NCI-H1436 (cell line): ENCODE measurements at places on chromosomes 11 and 22.
A peak's percentile ranks its signal among the peaks of the same experiment; 100 is the strongest.

- no peak for DNase-seq
These were observed 22.3 kb downstream of the RTN4R start for GRCh38 chr22:20245577-20246367.

DNA sequence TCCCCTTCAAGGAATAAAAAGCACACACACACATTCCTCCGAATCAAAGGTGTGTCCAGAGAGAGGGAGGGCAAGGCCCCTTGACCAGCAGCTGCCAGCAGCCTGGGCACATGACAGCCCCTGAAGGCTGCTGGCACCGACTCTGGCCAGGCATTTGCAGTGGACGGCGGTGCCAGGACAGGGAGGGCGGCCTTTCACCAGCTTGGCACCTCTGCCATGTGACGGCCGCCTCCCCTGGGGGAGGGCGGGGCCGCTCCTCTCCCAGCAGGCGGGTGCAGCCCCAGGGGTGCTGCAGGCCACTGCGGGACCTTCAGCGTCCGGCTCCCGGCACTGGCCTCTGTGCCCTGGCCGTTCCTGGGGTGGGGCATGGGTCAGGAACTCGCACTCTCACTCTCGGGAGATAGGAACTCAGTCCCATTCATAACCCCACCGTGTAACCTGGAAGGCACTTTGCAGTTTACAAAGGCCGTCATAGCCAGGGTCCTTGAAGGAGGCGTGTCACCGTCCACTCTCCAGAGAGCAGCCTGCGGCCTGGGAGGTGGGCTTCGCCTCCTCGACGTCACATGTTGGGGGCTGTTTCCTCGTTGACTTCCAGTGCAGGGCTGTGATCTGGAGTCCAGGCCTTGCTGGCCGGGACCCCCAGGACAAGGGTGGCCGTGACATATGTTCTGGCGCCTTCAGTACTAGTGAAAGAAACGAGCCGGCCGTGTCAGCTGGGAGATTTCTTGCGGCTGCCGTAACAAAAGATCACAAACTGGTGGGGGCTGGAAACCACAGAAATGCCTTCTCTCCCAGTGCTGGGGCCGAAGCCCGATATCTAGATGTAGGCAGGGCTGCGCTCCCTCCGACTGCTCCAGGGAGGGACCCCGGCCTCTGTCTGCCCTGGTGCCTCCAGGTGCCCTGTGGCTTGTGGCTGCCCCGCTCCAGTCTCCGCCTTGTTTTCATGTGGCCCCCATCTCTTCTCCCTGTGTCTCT lies 39.9 kb upstream of the SMIM38 start:
- DNase-seq: no peak

DNA sequence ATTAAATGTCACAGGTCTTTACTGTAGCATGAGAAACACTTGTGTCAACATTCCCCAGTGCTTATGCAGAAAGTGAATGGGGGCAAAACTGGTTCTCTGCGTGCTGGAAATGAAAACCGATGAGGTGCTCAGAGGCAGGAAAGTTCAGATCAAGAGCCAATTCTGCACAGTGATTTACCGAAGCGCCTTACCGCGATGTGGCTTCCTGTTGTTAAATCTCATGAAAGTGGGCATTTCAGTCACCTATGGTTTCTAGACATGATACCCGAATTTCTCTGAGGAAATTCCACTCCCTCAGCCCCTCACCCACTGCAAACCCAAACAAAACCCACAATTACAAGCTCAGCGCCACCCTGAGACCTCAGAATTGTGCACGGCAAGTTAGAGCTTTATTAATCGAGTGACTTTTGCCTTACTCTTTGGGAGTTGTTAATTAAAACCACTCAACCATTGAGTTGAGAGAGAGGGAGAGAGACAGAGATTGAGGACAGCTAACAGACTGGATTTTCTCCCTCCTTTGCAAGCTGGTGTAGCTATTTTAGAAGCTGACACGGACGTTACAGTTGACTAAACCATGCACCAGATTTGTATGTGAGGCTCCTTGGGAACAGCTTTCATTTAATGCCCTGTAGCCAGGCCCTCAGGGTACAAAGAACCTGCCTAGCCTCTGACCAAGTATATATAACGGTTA lies 196.4 kb downstream of the DBX1 start:
- DNase-seq: no peak

DNA sequence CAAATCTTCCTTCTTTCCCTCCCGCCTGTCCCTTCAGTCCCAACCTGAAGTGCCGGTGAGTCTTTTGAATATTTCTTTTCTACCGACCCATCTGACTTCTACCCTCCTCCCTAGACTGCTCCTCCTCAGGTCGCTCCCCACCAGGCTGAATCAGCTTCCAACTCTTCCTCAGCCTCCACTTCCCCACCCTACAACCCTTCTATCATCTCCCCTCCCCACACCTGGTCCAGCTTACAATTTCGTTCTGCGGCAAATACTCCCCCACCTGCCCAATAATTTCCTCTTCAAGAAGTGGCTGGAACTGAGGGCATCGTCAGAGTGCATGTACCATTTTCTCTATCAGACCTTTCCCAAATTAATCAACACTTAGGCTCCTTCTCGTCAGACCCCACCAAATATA lies 2.5 kb upstream of the NDUFC2 start:
- no peak for DNase-seq

DNA sequence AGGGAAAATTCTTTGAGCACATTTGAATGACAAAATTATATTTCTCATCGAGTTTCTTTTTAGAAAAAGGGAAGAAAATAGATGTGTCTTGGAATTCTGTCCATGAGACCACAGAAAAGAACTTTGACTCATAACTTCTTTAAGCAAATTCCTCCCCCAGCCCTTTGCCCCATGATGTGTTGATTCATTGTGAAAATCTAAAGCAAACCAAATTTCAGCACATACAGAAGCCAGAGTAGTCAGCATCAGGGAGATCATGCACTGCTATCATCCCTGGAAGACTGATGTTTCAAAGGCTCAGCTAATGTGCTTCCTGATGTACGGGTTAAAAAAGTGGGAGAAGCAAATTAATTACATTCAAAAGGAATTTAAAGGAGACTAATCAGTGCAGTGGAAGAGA lies 159.7 kb downstream of the FAT3 start:
- DNase-seq: no peak

DNA sequence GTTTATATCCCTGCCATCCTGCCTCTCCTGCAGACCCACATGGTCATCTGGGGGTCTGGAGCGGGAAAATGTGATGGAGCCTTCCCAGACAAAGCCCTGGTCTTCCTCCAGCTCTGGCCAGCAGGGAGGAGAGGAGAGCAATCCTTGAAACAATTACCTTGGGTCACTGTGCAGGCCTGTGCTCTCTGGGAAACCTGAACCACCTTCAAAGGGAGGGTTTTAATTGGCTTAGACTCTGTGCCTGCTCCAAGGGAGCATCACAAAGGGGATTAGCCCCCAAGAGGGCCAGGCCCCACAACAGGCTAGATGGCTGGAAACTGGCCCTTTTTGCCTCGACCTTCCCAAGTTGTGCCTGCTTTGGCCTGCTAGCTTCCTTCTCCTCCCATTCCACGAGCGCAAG lies 351.9 kb downstream of the TENM4 start:
- no peak for DNase-seq

DNA sequence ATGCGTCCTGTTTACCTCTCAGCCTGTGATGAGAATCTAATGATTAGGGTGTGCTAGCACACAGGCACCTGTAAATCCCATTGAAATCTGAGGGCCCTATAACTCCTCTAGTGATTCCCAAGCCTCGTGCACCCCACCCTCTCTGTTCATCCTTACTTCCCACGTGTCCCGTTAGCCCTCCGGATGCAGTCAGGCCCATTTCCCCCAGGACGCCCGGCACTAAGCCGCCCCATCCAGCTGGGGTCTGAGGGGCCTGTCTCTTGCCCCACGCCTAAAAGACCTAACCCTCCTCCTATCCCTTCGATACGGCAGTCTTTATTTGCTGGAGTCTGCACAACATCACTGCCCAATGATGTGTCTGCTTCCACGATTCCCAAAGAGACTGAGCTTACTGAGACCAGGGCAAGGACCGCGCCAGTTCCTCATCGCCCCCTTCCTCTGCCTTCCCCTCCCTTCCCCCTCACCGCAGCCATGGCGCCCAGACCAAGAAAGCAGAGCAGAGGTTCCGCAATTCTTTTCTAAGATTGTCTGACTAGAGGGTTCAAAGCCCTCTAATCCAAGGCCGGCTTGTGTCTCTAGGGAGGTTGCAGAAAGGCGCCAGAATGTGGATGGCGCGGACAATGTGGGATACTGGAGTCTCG lies 1.1 kb upstream of the FADS2 start:
- no peak for DNase-seq

DNA sequence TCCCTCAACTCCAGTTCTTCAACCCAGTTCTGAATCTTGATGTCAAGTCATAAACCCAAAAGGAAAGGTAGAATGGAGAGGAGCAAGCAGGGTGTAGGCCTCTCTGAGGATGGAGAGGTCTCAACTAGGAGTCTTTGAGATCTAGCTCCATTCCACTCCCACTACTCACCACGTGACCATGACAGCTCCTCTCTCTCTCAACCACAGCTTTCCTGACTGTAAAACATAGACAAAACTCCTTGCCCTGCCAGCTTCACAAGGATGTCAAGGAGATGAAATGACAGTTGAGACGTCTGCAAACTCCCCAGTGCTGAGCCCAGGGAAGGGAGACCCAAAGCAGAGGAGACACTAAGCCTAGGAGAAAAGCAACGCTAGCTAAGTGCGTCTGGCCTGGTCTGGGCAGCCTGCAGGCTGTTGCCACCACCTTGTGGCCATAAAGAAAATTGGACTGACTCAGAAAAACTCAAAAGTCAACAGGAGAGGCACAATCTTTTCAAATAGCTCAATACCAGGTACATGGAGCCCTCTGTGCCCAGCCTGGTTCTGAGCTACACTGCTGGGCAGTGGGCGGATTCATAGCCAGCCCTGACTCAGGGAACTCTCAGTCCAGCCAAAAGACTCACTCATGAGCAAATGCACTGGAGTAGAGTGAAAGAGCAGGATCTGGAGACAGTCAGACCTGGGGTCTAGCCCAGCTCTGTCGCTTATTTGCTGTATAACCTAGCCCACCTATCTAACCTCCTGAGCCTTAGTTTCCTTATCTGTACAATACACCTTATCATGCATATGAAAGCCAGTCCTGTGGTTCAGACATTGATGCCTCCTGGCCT lies 3.4 kb downstream of the CLPB start:
- DNase-seq: peak; percentile 49

DNA sequence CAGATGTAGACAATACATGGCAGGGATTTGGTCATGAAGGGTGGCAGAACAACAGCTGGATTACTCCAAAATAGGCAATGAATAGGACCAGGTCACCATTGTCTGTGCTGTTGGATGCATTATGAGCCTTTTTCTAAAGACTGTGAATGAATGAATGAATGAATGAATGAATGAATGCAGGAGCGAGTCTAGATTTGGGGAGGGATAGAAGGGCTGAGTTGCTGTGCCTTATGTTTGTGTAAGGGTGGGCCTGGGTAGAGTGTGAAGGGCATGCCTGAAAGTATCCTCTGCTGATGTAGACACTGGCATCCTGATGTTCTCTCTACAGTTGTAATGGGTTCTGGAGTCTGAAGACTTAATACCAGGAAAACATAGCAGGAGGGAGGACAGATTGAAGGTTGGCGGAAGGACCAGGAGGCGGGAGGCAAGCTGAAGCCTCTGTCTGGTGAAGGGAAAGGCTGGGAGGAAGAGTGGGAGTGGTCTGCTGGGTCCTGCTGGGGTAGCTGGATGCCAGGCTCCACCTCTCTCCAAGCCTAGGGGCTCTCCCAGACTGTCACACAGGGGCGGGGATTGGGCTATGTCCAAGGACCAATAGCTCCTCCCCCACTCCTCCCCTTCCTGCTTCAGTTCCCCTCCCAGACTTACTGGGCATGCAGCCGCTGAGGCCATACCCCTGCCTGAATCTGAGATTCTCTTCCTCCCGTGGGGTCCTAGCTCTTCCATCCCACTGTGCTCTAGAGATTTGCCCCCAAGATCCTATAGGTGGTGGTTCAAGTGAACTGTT lies 4.8 kb downstream of the TRIM3 start:
- DNase-seq: peak; percentile 92

- no peak for DNase-seq
These were observed 1293.9 kb downstream of the JRKL start for GRCh38 chr11:97683733-97684132.

- DNase-seq: no peak
These were observed 36.8 kb upstream of the MPEG1 start for GRCh38 chr11:59249535-59249934.

DNA sequence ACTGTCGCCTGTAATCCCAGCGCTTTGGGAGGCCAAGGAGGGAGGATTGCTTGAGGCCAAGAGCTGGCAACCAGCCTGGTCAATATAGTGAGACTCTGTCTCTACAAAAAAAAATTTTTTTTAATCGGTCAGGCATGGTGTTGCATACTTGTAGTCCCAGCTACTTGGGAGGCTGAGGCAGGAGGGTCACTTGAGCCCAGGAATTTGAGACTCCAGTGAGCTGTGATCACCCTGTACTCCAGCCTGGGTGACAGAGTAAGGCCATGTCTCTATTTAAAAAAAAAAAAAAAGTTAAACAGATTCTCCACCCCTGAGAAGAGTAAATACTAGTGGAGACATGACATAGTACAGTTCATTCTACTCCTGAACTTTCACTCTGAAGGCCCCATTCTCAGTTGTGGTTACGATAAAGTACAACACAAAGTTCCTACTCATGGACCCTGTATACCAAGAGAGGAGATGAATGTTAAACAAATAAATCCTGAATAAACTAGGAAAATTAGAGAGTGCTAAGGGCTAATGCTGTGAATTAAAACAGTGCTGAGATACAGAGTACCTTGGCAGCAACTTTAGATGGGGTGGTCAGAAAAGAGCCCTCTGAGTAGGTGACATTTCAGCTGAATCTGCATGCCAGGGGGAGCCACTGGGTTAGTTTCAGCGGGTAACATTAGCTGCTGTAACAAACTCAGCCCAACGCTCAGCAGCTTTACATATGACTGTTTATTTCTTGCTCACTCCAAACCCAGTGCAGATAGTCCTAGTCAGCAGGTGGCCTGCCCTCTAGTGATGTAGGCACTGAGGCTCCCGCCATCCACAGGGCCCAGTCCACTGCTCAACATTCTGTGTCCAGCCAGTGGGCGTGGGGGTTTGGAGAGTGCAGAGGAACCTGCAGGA lies 75.1 kb downstream of the DBX1 start:
- DNase-seq: no peak

GRCh38 chr11:72037554-72038311 lies 39.0 kb downstream of the IL18BP start:
- peak; percentile 65 for DNase-seq

GRCh38 chr11:121683791-121684190 lies 231.0 kb upstream of the SORL1-AS1 start:
- DNase-seq: no peak

DNA sequence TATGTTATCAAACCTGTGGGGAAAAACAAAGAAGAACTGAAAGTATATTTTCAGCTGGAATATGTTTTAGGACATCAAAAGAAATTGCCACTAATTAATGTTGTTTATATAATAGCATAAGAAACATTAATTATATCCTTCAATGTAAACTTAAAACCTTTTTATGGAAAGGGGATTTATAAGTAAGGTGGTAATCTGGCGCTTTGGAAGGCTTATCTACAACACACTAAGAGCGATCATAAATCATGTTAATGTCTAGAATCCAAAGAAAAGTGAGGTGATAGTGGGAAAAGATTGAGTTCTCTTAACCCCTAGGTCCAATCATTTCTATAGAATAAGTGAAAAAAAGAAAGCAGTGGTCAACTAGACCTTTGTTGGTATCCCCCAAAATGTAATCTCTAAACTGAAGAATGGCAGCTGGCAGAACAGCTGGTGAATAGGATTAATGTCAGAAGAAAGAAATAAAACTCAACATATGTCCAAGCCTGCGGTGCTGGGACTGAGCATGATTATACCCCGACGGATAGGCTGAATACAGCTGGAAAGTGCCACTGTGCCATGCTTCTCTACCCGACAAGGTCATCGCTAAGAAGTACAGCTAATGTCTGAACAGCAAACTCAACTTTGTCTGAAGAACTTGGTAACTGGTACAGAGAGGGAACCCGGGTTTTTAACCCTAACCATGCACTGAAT lies 64.0 kb downstream of the SOX6 start:
- DNase-seq: peak; percentile 3

- DNase-seq: no peak
These were observed 13.7 kb downstream of the TAGLN start for GRCh38 chr11:117212697-117213355.
